Stimulated activated CD8-positive, alpha-beta memory T cell treated with anti-CD3 and anti-CD28 coated beads, Interleukin-4, amount 100 ng/mL, for 1 hour (primary cell): ENCODE measurements at places on chromosomes 5 and 9.

- no peak for DNase-seq
These were observed 13.9 kb downstream of the KDM4C start for GRCh38 chr9:6771722-6772121.

GRCh38 chr9:116030517-116030916, 123.1 kb upstream of the PAPPA start:
- DNase-seq, result no peak

DNA sequence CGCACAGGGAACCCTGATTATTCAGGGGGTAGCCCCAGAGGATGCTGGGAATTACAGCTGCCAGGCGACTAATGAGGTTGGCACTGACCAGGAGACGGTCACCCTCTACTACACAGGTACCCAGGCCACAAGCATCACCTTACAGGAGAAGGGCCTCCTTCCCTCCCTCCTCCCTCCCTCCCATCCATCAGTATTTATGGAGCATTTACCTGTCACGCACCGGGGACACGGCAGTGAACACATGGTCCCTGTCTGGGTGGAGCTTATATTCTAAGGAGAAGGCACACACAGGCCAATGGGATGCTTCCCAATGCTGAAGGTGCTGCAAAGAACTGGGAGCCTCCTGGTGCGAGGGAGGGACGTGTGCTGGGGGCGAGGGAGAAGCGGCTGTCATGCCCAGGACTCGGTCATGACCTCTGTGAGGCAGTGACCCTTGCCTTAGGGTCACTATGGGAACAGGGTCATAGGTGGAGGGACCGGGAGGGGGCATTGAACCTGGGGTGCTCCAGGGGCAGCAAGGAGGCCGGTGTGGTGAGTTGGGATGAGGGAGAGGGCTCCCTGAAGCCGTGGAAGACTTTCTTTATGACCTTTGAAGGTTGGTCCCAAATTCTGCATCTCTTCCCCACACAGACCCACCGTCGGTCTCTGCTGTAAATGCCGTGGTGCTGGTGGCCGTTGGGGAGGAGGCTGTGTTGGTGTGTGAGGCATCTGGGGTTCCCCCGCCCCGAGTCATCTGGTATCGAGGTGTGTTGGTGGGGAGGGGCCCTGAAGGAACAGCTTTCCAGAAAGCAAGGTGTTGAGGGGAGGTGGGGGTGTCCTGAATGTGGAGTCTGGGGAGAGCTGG, 41.5 kb downstream of the HMCN2 start:
- DNase-seq, result no peak

DNA sequence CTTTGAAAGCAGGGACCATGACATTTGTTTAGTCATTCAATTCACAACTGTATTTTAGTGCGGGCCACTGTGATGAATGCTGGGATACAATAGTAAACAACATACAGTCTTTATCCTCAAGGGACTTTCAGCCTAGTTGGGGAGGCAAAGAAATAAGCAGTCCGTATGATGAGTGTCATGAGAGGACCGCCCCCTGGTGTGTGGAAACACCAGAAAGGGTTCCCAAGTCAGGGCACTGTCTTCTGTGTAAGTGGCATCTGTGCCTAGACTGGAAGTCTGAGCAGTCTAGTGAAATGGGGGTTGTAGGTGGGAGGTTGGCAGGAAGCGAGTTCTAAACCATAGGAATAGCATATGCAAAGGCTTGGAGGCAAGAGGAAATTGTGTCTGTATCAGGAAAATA, 6.8 kb downstream of the C9orf43 start:
- DNase-seq, result no peak

- no peak for DNase-seq
These were observed at the start of gene RORB for GRCh38 chr9:74496819-74497747. TSS of gene RORB (plus strand) at chr9:74497335. CDS start at chr9:74497977, 642 bp downstream.

- DNase-seq, result no peak
These were observed 53.7 kb upstream of the DAB2IP start for GRCh38 chr9:121597698-121598166.

DNA sequence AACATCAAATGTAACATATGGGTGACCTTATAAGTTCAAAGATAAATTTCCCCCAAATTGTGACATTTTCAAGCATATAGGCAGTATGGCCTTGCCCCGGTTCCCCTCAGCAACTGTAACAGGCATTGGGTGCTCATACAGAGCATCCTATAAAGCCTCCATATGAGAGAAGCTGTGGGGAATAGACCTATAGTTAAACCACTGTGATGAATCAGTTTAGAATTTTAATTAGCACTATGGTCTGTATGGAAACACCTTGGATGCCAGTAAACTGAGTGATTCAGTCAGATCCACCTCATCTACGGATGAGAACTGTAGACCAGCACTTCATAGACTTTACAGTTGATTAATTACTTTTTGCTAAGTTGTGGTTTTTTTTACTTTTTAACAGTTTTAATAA, 79.4 kb downstream of the ERCC6L2 start:
- no peak for DNase-seq

- DNase-seq, result peak; percentile 16
These were observed 82.7 kb downstream of the HSD17B3 start for GRCh38 chr9:96219026-96219899.

- DNase-seq, result no peak
These were observed 80.0 kb upstream of the COL5A1 start for GRCh38 chr9:134561427-134562145.

DNA sequence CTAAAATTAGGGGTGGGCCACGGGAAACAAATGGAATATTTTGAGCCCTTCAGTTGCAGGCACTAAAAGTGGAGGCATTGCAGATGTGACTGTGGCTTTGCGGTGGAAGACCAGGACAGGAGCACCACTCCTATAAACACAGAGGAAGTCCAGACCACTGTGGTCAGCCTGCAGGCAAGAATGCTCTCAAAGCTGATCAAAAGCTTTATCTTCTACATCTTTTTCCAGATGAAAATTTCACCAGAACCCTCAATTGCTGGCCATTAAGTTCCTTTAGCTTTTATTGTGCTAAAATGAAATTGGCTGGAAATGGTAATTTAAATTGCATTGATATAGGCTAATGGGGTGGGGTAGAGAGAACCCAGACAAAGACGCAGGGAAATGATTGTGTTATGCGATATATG, 208.8 kb downstream of the ERCC6L2 start:
- DNase-seq, result no peak

GRCh38 chr9:33785914-33786313, 9.4 kb upstream of the PRSS3 start:
- no peak for DNase-seq

DNA sequence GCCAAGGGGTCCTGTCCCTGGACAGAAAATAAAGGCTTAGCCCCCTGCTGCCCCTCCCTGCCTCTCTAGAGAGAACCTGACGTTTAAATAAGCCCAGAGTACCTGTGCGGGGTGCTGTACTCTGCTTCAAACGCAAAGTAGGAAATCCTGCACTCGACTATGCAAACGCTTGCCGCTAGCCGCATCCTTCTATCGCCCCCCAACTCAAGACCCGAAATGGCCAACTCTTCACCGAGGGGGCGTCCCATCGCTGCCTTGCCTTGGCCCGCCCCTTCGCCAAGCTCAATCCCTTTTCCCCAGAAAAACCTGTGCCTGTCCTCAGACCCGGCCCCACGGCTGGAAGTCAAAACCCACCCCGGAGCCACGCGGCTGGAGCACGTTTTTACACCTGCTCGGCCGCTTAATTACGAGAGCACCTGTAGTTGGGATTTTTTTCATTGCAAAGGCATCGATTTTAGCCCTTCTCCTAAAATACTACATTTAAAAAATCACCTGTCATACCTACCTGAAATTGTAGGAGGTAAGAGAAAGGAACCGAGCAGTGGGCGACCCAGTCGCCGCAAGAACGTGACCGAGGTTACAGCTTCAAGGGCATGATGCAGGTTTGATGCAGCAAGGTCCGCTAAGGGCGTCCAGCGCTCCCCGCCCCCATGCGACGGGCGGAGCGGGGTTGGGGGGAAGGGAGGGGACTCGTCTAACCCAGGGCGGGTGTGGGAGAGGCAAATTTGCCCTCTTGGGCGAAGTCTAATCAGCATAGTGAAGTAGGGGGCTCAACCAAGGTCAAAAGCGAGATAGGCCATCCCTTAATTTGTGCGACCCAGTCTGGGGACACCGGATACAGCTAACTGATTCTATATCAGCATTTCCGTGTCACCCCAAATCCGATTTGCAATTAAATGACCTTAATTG, 3.5 kb downstream of the ELAVL2 start:
- no peak for DNase-seq

GRCh38 chr5:28473531-28474107, 1435.2 kb upstream of the CDH9 start:
- no peak for DNase-seq

DNA sequence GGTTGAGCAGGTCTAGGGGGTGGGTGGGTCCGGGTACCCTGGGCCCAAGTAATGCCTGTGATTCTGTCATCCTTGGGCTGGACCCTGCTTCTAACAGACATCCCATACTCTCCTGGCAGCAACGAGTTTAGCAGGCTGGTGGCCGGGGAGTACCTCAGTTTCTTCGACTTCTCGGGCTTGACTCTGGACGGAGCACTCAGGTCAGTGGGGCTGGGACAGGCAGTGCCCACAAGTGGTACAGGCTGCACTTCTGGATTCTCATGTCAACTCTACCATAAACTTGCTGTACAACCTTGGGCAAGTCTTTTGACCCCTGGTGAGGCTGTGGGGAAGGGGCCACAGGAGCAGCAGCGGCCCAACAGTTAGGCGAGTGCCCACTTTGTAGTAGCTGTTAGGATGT, 21.8 kb downstream of the PSD2 start:
- no peak for DNase-seq
